ENCODE measurements at places on chromosomes 7 and 10.

GRCh38 chr7:151059367-151060112 lies at the start of gene SLC4A2:
Gene SLC4A2, plus strand, starts transcription at chr7:151059589. Its CDS starts 2,399 bp downstream, at chr7:151061988.
- peak; percentile 95 for DNase-seq

GRCh38 chr7:158546626-158547025 lies 41.0 kb downstream of the PTPRN2 start:
- DNase-seq: no peak

- DNase-seq: no peak
Measured at GRCh38 chr7:116859323-116859722, 3.1 kb upstream of the CAPZA2 start.

GRCh38 chr10:35572583-35572982 lies 32.6 kb upstream of the GJD4 start:
- DNase-seq: no peak

DNA sequence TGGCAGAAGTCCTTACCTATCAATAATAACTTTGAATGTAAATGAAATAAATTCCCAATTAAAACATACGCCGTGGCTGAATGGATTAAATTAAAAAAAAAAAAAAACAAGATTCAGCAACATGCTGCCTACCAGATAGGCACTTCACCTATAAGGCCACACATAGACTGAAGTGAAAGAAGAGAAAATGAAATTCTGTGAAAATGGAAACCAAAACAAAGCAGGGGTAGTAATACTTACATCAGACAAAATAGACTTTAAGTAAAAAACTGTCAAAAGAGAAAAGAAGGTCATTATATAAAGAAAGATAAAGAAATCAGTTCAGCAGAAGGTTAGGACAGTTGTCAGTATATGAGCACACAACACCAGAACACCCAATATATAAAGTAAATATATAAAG lies 55.3 kb downstream of the TCAF1 start:
- DNase-seq: no peak

- DNase-seq: no peak
Measured at GRCh38 chr10:51907361-51907760, 208.0 kb upstream of the CSTF2T start.

- peak; percentile 63 for DNase-seq
Measured at GRCh38 chr10:96666741-96667140, 53.6 kb downstream of the PIK3AP1 start.

- DNase-seq: no peak
Measured at GRCh38 chr7:117097860-117098259, 144.6 kb downstream of the ST7 start.

- DNase-seq: no peak
Measured at GRCh38 chr10:94133239-94133638, 139.5 kb downstream of the PLCE1 start.

DNA sequence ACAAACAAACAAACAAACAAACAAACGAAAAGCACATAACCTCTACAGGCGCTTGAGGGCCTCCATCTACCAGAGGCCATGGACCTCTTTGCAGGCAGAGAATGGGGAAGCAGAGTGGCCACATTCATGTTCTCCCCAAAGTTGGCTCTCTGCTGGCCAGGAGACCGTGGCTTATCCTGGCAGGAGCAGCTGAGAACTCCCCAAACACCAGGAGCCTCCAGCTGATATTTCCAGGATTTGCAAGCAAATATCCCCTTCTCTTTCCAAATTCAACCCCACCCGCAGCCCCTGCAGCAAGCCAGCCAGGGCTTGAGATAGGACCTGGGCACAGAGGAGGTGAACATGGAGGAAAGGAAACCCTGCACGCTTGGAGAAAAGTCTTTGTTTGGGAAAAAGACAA lies 240.0 kb downstream of the SKAP2 start:
- no peak for DNase-seq

GRCh38 chr10:129681856-129682255 lies 214.8 kb downstream of the MGMT start:
- DNase-seq: no peak

DNA sequence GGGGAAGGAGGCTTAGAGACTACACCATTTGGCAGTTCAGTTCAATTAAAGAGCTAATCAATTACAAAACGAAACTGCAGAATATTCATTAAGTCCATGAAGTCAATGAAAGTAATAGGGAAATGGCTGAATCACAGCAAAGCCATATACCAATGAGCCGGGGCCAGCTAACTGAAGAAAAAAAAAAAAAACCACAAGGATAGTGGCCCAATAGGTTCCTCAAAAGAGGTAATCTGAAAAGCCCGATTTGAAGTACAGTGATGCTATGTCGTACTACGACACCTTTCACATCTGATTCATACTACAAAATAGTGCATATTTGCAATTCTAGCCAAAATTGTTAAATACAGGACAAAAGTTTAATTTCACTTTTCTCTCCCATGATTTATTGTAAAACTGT lies 2.5 kb downstream of the ARHGAP12 start:
- no peak for DNase-seq

DNA sequence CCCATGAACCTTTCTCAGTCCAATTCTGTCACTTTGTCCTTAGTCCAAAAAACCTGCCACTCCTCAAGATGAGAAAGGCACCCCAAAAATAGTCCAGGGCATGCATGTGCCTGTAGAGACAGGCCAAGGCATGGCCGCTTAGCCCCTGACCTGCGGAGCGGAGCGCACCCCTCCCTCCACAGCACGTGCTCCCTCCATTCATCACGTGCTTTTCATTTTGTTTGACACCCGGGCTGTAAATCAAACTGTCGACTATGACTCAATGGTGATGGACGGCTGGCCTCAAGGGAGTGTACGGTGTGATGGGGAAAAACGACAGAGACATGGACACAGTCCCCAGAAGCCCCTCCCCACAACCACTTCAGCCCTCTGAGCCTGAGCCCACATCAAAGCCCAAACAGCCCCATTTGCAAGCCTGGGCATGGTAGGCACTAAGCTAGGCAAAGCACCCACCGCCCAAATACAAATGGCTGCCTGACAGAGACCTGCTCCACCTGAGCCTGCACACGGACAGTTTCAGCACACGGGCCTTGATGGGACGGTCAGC lies 90.6 kb downstream of the ZRANB1 start:
- DNase-seq: no peak

DNA sequence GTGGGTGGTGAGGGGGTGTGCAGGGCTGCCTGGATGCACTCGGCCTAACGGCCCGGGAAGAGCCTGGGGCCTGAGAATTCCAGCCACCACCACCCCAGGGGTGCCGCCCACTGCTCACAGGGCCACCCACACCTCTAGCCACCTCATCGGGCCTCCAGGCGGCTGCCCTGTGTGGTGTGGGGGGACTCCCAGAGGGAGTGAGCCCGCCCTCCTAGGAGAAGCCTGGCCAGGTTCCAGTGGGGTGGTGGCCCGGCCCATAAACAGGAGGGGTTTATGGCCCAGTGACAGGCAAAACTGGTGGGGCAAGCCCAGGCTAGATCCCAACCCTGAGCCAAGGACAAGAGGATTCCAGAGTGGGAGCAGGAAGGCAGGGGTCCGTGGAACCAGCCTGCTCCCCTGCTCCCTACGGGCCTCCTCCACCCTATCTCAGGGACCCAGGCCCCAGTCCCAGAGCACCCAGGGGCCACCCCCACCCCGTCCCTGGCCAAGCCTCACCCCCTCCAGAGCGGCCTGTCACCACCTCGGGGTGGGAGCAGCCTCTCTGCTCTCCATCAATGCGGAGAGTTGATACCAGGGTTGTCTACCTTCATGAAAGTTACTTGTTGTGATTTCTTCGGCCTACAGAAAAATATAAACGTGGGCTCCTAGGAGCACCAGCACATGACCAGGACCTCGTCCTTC lies 20.2 kb upstream of the PDGFA start:
- no peak for DNase-seq

- peak; percentile 81 for DNase-seq
Measured at GRCh38 chr10:48634198-48634983, 29.5 kb upstream of the ARHGAP22 start.

- no peak for DNase-seq
Measured at GRCh38 chr10:92024700-92025099, 101.1 kb downstream of the BTAF1 start.

GRCh38 chr10:32413513-32413912 lies 32.4 kb upstream of the CCDC7 start:
- no peak for DNase-seq

GRCh38 chr7:128167042-128167701 lies 73.9 kb upstream of the LEP start:
- no peak for DNase-seq

- no peak for DNase-seq
Measured at GRCh38 chr10:130513686-130514476, 377.7 kb downstream of the GLRX3 start.

- no peak for DNase-seq
Measured at GRCh38 chr7:25759286-25759685, 392.7 kb upstream of the NFE2L3 start.

DNA sequence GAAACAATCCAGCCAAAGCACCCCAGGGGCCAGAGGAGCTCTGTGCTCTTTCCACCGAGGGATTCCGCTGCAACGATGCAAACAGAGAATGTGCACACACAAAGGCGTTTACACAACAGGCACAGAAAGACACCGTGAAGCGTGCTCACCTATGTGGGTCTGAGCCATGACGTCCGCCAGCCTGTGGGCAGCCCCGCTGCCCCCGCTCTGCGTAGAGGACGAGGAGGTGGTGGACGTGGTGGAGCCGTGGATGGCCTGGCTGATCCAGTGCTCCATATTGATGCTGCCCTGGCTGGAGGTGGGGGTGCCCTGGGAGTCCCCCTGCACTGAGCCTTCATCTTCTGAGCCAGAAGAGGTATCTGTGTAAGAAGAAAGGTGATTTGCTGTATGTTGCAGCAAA lies 266.8 kb downstream of the DIP2C start:
- DNase-seq: no peak

GRCh38 chr7:120156476-120156875 lies 116.5 kb upstream of the KCND2 start:
- DNase-seq: no peak

- peak; percentile 24 for DNase-seq
Measured at GRCh38 chr7:30322271-30323005, 38.0 kb downstream of the ZNRF2 start.

GRCh38 chr10:126686719-126687118 lies 16.2 kb upstream of the C10orf90 start:
- DNase-seq: no peak

DNA sequence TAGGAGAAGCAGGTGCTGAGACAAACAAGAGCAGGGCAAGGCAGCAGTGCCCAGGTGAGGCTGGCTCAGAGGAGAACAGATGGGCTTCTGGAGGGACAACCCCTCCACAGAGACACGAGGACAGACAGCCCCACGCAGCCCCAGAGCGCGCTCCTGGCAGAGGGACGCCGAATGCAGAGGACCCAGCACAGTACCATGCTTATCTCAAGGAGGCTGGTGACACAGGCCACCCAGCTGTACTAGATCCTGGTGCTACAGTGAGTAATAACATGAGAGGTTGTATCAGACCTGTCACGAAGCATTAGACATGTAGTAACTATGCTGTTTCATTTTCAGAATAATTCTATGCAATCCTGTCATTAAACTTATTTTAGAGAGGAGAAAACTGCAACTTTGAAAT lies 60.4 kb upstream of the NCAPG2 start:
- DNase-seq: no peak

DNA sequence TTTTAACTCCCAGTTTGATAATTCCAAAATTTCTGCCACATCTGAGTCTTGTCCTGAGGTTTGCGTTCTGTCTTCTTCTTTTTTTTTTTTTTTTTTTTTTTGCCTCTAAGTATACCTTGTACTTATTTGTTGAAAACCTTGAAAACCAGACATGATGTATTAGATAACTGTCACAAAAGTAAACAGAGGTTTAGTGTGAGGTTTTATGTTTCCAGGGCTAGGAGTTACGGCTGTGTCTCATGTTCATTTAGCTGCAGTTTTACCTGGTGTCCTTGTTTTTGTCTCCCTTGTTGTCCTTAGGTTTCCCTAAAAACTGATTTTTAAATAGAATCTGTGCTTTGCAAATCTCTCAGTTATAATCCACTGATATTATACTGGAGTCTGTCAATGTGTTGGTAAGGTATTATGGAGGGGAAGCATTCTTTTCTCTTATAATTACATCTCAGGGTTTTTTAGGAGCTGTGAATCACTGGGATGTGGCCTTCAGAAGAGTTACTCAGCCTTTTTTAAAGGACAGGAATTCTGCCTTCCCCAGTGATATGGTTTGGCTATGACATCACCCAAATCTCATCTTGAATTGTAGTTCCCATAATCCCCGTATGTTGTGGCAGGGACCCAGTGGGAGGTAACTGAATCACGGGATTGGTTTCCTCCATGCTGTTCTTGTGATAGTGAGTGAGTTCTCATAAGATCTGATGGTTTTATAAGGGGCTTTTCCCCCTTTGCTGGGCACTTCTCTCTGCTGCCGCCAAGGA lies 95.0 kb downstream of the CDCA7L start:
- DNase-seq: no peak
